ENCODE measurements at places on chromosomes 11 and 22. TPM values are rescaled to one million over a fixed set of nuclear protein-coding genes. Genes with fewer than 3 reads are reported as not detected.

The TSKU gene
- 121 TPM for total RNA-seq

The PDE3B gene
- total RNA-seq: 5.1 TPM

The FCHSD2 gene
- 16.3 TPM for total RNA-seq

GRCh38 chr22:22461583-22461982, 47.0 kb downstream of the ZNF280B start:
- no peaks in the 10 kb centered on the region for H3K27me3 ChIP-seq
- H3K36me3 ChIP-seq: no peaks in the 10 kb centered on the region
- H3K4me3 ChIP-seq: no peak overlapping the region
- no peaks in the 10 kb centered on the region for H3K4me1 ChIP-seq
- no peak for DNase-seq

- no peak overlapping the region for H3K4me3 ChIP-seq
- H3K27me3 ChIP-seq: no peaks in the 10 kb centered on the region
- no peaks in the 10 kb centered on the region for H3K4me1 ChIP-seq
- H3K36me3 ChIP-seq: no peaks in the 10 kb centered on the region
Observed at GRCh38 chr11:86182976-86183584, 61.5 kb upstream of the EED start.
